Upper lobe of left lung (tissue), 6 donors: ENCODE measurements at places on chromosomes 7 and 10. TPM values are rescaled to one million over a fixed set of nuclear protein-coding genes. Genes with fewer than 3 reads are reported as not detected.

DNA sequence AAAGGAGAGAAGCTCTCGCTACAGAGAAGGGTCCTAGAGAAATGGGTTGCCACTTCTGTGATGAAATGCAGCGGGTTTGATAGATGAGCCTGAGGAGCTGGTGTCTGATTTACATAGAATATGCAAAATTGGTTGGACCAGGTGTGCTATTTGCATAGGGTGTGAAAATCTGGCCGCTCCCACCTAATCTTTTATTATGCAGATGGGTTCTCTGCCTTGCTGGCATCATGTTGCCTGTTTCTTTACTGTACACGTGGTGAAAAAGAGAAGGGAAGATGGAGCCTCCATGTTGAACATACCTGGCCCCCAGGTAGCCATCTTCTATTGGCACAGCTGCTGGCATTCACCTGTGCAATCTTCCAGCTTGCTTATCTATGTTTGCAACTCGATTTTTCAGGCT, 212.2 kb downstream of the ANKRD7 start:
- DNase-seq = no peak

GRCh38 chr7:93515144-93515543, 59.4 kb downstream of the CALCR start:
- DNase-seq = no peak

- DNase-seq = no peak
These were observed 28.8 kb downstream of the LHFPL3 start for GRCh38 chr7:104357166-104357565.

DNA sequence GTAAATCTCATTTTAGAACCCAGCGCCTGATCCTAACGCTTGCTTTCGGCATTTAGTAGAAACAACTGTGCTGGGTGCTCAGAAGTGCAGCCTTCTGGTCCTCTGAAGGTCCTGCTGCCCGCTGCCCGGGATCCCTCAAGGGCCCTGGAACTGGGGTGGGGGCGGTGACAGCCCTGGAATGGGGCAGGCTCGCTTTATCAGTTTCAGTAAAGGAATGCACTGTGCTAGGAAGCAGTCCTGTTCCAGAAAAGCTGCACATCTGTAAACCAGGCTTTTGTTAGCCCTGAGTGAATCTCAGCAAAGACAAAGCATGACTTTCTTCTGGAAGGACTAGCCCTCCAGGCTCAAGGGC, 254.6 kb downstream of the TNS3 start:
- no peak for DNase-seq

DNA sequence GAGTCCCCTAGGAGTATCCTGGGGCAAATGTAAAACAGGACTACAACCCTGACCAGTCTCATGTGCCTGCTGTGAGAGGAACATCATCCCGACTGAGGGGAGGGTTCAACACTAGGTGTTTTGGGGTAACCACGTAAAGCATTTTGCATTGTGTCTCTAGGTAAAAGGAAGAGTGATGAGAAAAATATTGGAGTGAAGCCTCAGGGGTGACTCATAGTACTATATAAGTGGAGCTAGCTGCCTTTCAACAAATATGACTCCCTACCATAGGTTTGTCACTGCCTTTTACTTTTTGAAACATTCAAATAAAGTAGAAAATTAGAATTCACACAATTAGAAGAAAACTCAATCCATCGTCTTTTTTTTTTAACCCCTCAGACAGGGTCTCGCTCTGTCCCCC, 2.6 kb upstream of the CAMK2G start:
- DNase-seq = no peak

DNA sequence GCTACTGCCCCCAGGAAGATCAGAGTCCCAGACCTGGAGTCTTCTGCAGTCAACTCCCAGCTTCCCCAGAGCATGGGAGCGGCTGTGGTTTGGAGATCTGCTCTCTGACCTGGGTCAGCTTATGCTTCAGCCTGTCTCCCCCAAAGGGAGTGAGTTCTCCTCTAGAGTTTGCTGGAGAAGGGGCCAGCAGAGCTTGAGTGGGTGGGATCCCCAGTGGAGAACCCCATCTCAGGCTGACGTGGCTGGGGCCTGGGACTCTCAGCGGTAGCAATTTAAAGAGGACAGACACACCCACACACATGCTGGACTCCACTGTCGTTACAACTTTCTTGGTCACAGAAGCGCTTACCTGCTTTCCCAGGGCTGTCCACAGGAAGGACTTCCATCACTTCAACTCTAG, 6.3 kb downstream of the UNC5B start:
- no peak for DNase-seq

TMEM130 gene
- 10.2 TPM for total RNA-seq

R3HCC1L gene
- total RNA-seq = 15.1 TPM

HABP2 gene
- not detected for total RNA-seq
